Urinary bladder (tissue), 4 donors: ENCODE measurements at places on chromosomes 7 and 10. TPM values are rescaled to one million over a fixed set of nuclear protein-coding genes. Genes with fewer than 3 reads are reported as not detected.

DNA sequence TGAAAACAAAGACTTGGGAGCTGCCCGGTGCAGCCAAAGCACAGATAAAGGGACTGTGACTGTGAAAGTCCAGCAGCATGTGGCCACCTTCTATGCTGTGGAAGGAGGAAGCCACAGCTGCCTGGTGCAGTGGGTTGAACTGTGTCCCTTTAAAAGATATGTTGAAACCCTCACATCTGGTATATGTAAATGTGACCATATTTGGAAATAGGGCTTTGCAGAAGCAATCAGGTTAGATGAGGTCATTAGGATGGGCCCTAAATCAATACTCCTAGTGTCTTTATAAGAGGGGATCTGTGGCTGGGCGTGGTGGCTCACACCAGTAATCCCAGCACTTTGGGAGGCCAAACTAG lies 136.9 kb downstream of the GLI3 start:
- DNase-seq, result no peak

- DNase-seq, result no peak
These were observed 8.1 kb downstream of the TMEM184A start for GRCh38 chr7:1547777-1548437.

DNA sequence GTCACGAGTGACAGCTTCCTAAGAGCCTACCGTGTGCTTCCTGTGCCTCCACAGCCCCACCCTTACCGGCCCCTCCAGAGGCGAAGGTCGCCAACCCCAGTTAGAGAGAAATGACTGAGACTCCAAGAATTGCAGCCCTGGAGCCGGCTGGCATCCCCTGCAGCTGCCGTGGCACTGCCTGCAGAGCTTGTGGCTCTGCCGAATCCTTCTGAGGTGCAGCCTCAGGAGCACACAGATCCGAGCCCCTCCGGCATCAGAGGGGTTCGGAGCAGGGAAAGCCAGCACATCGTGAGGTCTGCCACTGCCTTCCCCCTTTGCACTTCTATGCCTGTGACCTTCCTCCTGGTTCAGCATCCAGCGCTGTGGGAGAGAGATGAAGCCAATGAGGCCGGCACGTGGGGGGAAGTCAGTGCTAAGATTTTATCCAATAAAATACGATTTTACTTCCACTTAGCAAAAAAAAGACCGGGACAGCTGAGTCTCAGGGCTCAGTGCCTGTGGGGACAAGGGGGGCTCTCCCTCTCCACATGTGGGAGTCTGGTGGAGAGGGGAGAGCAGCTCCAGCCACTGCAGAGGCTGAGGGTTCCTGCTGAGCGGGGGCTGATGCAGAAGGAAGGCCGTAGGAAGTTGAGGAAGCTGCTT lies 80.1 kb downstream of the TCERG1L start:
- no peak for DNase-seq

DNA sequence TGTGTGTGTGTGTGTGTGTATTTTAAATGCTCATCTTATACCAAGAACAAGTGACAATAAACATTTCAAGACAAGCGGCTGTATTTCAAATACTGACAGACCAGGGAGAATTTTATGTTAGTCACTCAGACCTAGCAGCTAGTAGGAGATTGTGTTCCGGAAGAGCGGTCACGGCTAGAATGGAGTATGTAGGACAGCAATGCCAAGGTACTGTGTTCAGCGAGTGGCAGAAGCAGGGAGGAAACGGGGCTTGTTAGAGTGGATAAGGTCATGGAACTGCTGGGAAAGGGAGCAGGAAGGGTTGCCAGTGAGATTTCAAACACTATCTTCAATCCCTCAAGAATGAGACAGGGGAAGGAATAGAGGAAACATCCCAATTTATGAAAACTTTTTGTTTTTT lies 260.5 kb upstream of the PITRM1 start:
- DNase-seq, result no peak

DNA sequence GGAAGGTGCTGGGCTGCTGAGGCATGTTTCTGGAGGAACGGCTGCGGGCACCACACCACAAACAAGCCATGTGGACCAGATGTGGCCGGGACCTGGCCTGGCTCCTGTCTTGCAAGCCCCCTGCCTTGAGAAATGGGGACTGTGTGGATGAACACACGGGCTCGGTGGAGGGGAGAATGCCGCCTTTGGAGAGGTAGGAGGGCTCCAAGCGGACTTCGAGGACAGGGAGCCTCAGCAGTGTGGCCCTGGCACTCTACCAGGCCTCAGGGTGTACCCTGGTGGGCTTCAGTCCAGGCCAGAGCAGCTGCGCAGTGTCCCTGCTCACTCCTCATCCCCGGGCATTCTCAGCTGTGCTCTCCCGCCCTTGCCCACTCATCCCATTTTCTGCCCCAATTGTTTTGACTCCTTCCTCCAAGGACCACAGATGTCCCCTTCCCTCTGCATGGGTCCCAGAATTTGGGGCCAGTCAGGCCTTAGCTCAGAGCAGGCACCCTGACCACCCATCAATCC lies 31.5 kb downstream of the PWWP2B start:
- DNase-seq, result no peak

DNA sequence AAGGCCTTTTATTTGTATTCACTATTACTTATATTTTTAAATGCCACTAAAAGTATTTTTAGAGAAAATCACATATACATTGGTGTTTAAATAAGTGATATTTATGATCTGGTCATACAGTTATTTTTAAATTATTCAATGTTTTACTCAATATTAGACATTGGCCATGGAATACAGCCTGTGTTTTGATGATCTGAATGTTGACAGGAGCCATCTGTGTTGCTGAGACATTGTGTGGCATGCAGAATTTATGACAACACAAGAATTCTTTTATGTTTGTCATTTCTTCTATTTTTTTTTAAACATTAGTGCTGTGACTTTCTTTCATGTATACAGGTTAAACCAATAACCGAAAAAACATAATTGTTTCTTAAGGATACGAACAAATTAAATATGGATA lies 156.2 kb downstream of the CCSER2 start:
- DNase-seq, result no peak

DNA sequence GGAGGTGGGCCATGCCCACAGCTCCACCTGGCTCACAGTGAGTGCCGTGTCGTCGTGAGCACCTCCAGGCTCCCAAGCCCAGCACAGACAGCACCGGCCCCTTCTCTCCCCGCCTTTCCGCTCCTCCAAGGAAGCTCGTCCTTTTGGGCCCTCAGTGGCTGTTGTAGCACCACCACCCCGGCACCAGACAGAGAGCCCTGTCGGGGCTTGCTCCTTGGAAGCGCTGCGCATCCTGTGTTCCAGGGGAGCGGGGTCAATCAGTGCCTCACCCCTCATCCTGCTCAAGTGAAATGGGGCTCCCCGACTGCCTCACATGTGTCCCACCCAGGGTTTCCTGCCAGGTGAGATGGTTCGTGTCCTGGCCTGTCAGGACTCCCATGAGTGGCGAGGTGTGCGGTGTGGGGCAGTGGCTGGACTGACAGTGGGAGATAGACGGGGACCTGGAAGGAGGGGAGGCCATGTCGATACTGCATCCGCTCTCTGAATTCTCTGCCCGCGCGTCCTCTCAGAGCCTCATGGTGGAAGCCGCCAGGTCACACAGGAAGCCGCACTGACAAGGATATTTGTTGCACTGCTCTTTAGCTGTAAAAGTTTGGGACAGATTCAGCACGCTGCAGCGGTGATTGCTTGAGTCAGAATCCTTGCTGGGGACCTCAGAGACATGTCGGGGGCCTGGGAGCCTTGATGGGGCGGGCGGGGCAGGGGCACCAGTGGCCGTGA lies 107.1 kb downstream of the INPP5A start:
- no peak for DNase-seq

Gene ADARB2
- polyA plus RNA-seq, result 1.0 TPM

Gene SDK1
- 9.8 TPM for polyA plus RNA-seq
